ENCODE measurements at places on chromosomes 12 and 14. TPM values are rescaled to one million over a fixed set of nuclear protein-coding genes. Genes with fewer than 3 reads are reported as not detected.

The TMCC3 gene
- total RNA-seq, result 17.1 TPM

The CRACR2A gene
- 0.92 TPM for total RNA-seq

The LALBA gene
- not detected for total RNA-seq

The ZFHX2 gene
- 3.5 TPM for total RNA-seq

The PLEKHG7 gene
- total RNA-seq, result not detected

The RIMKLB gene
- 149 TPM for total RNA-seq

The JPH4 gene
- total RNA-seq, result 50.3 TPM

The TROAP gene
- 6.5 TPM for total RNA-seq

The RTL1 gene
- total RNA-seq, result 0.92 TPM

The COX8C gene
- total RNA-seq, result not detected

The NANOG gene
- not detected for total RNA-seq

The C12orf54 gene
- total RNA-seq, result not detected

The SSPN gene
- 16.6 TPM for total RNA-seq

The FOXN4 gene
- 0.23 TPM for total RNA-seq

The SLC17A8 gene
- total RNA-seq, result 10.1 TPM

The KRT82 gene
- total RNA-seq, result not detected

The GAS2L3 gene
- 39.7 TPM for total RNA-seq

The TCP11L2 gene
- 53.5 TPM for total RNA-seq

The TEX52 gene
- not detected for total RNA-seq

The KLHL33 gene
- total RNA-seq, result 0.23 TPM

The JDP2 gene
- 12.5 TPM for total RNA-seq

The LHX5 gene
- 4.8 TPM for total RNA-seq

The OR4K1 gene
- not detected for total RNA-seq

The KCNC2 gene
- total RNA-seq, result 41.5 TPM

The GDF3 gene
- not detected for total RNA-seq

The GPR33 gene
- total RNA-seq, result not detected
